ENCODE measurements at places on chromosomes 3 and 15.

GRCh38 chr3:101851850-101852714 lies 2.8 kb downstream of the NFKBIZ start:
- DNase-seq = no peak

GRCh38 chr3:98733812-98734281 lies 29.3 kb upstream of the ST3GAL6 start:
- no peak for DNase-seq

DNA sequence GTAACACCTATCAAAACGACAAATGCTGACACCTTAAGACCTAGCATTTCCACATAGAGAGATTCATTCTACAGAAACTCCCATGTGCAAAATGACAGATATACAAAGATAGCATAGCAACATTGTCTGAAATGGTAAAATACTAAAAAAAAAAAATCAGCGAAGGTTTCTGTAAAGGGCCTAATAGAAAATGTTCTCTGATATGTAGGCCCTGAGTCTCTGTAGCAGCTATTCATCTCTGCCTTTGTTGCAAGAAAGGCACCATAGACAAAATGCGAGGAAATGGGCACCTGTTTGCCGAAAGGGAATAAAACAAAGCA lies 631 bp upstream of the MFGE8 start:
- no peak for DNase-seq

DNA sequence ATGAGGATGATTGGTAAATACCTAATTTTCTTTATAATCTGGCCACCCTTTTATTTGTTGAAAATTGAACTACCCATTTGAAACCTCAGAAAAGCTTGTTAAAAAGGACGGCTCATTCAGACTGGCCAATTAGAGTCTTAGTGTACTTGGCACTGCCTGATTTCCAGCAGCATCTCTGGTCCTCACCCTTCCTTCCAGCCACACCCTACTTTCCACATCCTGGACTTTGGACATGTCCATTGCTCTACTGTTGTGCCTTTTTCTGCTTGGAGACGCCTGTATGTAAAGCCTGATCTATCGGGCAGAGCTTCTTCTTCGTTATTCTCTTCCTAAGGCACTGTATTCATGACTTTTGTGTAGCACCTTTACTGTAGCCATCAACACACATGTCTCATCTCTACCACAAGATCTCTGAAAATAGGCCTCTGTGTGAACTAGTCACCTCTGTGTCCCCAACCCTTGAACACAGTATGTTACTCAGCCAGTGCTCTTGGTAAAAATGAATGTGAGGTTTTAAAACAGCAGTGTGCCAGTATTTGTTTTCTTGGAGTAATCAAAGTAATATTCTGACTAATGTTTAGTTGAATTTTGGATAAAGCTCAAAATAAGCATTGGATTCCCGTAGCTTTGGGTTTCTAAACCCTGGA lies 6.8 kb downstream of the RBM5 start:
- DNase-seq = no peak

DNA sequence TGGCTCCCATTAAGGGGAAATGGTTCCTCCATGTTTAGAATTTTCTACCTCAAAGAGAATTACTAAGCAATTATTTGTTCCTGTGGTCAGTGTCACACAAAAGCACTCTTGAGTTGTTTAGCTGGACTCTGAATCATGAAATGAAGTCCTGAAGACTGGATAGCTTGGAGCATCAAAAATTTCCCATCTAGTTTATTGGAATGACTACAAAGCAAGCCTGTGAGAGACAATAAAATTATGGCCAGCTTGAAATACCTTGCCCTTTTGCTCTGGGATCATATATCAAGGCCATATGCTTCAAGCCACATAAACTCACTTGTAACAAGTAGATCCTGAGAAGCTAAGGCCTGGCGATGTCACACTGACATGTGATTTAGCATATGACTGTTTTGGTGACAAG lies 292.3 kb downstream of the TIGIT start:
- DNase-seq = no peak

GRCh38 chr15:39180030-39180429 lies 400.8 kb upstream of the THBS1 start:
- DNase-seq = no peak

- no peak for DNase-seq
Observed at GRCh38 chr3:127168271-127168670, 24.7 kb upstream of the PRR23E start.
